Keratinocyte (primary cell): ENCODE measurements at places on chromosomes 2 and 18. TPM values are rescaled to one million over a fixed set of nuclear protein-coding genes. Genes with fewer than 3 reads are reported as not detected.
A peak's percentile ranks its signal among the peaks of the same experiment; 100 is the strongest.

DNA sequence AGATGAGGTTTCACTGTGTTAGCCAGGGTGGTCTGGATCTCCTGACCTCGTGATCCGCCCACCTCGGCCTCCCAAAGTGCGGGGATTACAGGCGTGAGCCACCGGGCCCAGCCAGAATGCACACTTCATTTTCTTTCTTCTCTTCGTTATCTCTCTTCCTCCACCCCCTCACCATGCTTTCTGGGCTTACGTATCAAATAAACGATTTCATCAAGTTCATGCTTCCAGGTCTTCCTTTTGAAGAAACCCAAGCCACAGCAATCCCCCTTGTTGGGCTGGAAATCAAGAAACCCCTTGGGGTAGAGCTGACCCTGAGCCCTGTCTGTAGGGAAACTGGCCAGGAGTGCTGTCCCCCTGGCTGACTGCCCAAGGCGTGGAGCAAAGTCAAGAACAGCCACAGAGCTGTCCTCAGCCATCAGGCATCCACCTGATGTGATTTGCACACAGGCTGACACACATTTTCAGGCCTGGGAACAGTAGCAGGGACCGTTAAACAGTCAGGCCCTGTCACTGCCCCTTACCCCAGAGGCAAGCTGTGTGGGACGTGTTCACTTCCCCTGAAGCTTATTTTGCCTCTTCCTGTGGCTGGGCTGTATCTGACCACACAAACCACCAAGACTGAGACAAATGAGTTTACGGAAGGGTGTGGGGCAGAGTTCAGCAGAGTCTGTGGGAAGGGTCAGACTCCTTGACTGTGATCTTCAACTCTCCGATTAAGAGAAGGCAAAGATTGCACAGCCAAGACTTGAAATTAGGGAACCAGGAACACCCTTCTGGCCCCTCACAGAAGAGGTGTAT is 15.1 kb upstream of the NMUR1 start:
- no peak overlapping the region for H3K4me3 ChIP-seq
- H3K4me1 ChIP-seq: no peaks in the 10 kb centered on the region
- H3K27me3 ChIP-seq: peaks cover 6% of the 10 kb centered on the region
- H3K27ac ChIP-seq: no peak overlapping the region
- H3K36me3 ChIP-seq: no peaks in the 10 kb centered on the region
- DNase-seq: no peak

MC2R gene
- not detected in 3 replicates for polyA plus RNA-seq

DNA sequence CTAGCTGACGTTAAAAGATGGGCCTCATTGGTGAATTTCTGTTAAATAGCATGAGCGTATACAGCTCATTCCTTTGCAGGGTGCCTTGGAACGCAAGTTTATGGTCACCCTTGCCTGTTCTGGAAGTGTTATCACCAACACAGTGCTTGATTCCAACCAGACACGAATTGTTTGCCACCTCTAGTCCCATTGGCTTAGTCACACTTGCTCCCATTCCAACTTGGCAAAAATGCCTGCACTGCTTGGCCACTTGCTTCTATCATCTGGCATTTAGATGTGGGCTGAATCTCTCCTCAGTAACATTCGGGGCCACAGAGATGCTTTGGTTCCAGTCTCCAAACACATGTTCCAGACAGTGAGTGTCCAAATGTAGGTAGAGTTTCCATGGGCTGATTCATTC is 27.5 kb upstream of the ACVR1 start:
- DNase-seq: no peak
- H3K27me3 ChIP-seq: no peaks in the 10 kb centered on the region
- H3K36me3 ChIP-seq: no peaks in the 10 kb centered on the region
- no peaks in the 10 kb centered on the region for H3K4me1 ChIP-seq
- no peak overlapping the region for H3K4me3 ChIP-seq

DNA sequence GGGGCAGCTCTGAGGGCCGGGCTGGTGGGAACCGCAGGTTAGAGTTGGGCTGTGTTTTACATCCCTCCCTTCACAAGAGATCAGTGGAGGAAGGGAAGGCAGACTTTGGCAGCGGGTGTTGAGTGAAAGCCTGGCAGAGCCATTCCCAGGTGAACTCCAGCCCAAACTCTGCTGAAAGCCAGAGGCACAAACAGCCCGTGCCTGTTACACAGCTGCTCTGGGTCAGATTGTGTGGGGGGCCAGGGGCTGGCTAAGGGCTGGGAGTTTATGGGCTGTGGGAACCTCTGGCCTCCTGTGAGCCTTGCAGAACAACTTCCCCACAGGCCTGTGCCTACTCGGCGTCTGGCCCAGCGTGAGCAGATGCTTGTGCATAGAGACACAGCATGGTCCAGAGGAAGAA is 286.8 kb downstream of the CLIP4 start:
- H3K27ac ChIP-seq: no peak overlapping the region
- peaks cover 11% of the 10 kb centered on the region for H3K27me3 ChIP-seq
- no peaks in the 10 kb centered on the region for H3K4me1 ChIP-seq
- DNase-seq: no peak

DNA sequence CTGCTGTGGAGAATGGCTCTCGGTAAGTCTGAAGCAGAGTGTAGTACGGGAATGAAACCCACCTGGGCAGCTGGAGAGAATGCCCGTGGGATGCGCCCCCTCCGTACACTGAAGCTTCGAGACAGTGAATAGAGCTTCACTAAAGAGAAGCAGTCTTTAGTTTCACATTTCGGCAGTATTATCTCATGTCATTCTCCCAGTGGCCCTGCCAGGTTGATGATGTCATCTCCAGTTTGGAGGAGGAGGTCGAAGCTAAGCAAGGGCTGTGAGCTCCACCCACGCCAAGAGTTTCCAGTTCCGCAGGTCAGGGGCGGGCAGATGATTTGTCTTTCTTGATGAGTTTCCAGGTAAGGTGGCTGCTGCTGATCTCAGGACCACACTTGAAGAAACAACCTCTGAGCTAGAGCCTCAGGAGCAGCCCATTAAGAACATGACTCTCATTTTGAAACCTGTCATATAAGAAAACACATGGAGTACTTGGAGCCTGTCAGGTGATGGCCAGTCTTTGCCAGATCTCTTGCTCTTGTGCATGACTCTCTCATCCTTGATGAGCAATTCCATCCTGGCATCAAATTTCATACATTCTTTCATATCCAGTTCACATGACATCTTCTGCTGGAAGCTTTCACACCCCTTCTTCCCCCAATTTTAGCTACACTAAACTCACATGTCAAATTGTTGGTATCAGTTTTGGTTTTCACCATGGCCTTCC is 475.0 kb downstream of the RNF144A start:
- no peaks in the 10 kb centered on the region for H3K4me1 ChIP-seq
- H3K27me3 ChIP-seq: no peaks in the 10 kb centered on the region
- DNase-seq: no peak
- H3K36me3 ChIP-seq: no peaks in the 10 kb centered on the region

DNA sequence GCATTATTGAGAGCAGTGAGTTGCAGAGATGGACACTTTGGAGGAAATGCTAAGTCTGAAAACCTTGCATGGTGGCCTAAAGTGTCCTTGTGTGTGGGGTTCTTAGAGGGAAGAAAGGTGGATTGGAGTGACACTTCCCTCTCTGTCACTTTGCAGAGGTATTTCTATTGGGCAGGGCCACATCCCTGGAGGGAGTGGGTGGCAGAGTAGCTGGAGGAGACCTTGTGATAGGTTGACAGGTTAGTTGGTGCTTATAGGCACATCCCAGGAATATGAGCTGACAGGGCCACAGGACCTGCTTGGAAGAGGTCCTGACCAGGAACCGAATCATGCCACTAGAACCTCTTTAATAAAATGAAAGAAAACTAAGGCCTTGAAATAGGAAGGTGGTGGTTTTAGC is 972 bp upstream of the IGFBP5 start:
- H3K36me3 ChIP-seq: no peaks in the 10 kb centered on the region
- H3K27me3 ChIP-seq: peaks cover 17% of the 10 kb centered on the region
- no peak overlapping the region for H3K4me3 ChIP-seq
- H3K4me1 ChIP-seq: peaks cover 41% of the 10 kb centered on the region

- H3K4me1 ChIP-seq: peaks cover 22% of the 10 kb centered on the region
- no peak overlapping the region for H3K27ac ChIP-seq
- no peaks in the 10 kb centered on the region for H3K36me3 ChIP-seq
Observed at GRCh38 chr2:190854726-190855125, 25.9 kb upstream of the GLS start.

DNA sequence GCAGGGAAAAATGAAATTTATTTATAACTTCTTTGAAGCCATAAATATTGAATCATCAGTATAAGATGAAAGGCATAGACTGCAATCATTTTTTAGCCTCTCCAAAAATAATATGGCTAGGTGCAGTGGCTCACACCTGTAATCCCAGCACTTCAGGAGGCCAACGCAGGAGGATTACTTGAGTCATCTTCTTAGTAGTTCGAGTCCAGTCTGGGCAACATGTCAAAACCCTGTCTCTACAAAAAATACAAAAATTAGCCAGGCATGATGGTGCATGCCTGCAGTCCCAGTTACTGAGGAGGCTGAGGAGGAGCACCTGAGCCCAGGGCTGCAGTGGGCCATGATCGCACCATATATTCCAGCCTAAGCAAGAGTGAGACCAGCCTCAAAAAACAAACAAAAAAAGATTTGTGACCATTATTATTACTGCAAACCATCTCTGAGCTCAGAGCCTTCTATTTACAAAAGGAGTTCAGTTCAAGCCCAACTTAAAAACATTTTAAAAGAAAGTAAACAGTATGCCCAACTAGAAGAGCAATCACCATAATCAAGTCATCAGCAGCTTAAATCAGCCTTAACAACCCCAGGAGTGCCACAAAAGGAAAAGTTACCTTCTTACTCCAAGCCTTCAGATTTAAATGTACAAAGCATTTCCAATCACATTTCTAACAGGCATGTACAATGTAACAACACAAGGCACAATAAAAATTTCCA is 37.5 kb downstream of the KCNG3 start:
- DNase-seq: no peak
- no peak overlapping the region for H3K27ac ChIP-seq
- no peaks in the 10 kb centered on the region for H3K27me3 ChIP-seq
- H3K4me3 ChIP-seq: no peak overlapping the region

- H3K36me3 ChIP-seq: no peaks in the 10 kb centered on the region
- peak overlapping the region; percentile 69 for H3K4me3 ChIP-seq
- DNase-seq: no peak
- H3K4me1 ChIP-seq: peaks cover 16% of the 10 kb centered on the region
- peak overlapping the region; percentile 47 for H3K27ac ChIP-seq
- H3K27me3 ChIP-seq: no peaks in the 10 kb centered on the region
Observed at GRCh38 chr18:35580701-35581539, 620 bp upstream of the GALNT1 start.

DNA sequence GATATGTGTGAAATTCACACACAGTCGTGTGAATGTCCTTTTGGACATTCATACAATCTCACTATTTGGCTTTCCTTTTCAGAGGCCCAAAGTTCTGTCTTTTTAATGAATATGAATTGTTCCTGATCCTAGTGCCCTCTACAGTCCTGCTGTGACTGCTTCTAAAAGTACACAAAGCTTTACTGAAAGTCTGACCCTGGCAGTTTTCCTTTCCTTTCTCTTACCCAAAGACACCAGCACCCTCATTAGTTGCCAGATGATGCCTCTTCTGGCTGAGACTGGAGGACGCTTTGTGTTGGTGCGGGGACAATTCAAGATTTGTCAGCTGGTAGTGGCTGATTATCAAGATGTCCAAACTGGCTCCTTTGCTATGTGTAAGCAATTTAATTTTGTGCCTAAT is 81.8 kb upstream of the CDCA7 start:
- no peak overlapping the region for H3K4me3 ChIP-seq
- H3K27ac ChIP-seq: no peak overlapping the region
- peaks cover 9% of the 10 kb centered on the region for H3K4me1 ChIP-seq
- DNase-seq: no peak
- H3K36me3 ChIP-seq: no peaks in the 10 kb centered on the region
- no peaks in the 10 kb centered on the region for H3K27me3 ChIP-seq

GRCh38 chr2:105521176-105521575 is 122.3 kb upstream of the FHL2 start:
- H3K4me3 ChIP-seq: no peak overlapping the region
- peaks cover 6% of the 10 kb centered on the region for H3K4me1 ChIP-seq
- DNase-seq: no peak
- H3K36me3 ChIP-seq: no peaks in the 10 kb centered on the region

DNA sequence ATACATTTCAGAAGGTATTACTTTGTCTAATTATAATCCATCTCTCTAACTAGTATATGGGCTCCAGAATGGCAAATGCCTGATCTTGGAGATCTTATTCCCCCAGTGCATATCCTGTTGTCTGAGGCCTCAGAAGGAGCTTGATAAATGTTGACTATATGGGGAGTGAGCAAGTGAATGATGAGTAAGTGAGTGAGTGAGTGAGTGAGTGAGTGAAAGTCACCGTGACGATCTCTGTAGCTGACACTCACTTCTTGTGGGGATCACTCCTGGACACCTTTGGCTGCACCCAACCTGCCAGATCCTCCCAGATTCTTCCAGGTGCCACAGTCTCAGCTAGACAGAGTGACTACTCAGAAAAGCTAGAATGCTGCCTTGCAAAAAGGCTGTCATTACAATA is 2.8 kb downstream of the XDH start:
- no peak overlapping the region for H3K4me3 ChIP-seq
- H3K36me3 ChIP-seq: no peaks in the 10 kb centered on the region
- H3K4me1 ChIP-seq: peaks cover 33% of the 10 kb centered on the region
- H3K27me3 ChIP-seq: no peaks in the 10 kb centered on the region
- H3K27ac ChIP-seq: peak overlapping the region; percentile 5

DNA sequence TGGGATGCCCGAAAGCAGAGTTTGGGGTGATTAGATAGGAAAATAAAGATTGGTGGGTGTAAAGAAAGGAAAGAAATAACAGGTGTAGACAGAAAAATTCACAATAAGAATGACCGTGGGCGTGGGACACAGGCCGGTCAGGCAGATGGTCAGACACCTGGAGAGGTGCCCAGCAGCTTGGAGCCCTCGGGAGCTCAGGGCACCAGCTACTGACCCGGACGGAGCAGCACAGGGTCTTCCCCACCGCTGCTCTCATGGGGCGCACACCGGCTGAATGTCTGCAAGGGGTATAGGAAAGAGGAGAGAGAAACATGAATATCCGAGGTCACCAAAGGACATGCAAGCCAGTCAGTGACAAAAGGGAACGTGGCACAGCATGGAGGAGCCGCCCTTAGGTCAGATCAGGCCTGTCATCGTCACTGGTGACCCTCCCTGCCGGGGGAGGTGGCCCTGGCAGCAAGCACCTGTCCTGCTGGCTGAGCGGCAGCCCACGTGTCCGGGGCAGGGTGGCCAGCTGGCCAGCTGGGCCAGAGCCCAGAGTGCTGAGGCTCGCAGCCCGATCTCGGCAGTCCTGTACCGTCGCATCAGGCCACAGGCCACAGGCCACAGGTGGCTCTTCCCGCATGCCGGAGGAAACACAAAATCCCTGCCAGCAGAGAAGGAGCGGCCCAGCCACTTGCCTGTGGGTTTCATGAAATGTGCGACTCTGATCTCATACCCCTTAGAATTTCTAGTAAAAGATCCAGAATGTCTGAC is 112.0 kb upstream of the NDUFV2 start:
- H3K36me3 ChIP-seq: no peaks in the 10 kb centered on the region
- no peak for DNase-seq
- peaks cover 17% of the 10 kb centered on the region for H3K4me1 ChIP-seq
- H3K27ac ChIP-seq: no peak overlapping the region
